NAMALWA (cell line): ENCODE measurements at places on chromosomes 5 and 9.

DNA sequence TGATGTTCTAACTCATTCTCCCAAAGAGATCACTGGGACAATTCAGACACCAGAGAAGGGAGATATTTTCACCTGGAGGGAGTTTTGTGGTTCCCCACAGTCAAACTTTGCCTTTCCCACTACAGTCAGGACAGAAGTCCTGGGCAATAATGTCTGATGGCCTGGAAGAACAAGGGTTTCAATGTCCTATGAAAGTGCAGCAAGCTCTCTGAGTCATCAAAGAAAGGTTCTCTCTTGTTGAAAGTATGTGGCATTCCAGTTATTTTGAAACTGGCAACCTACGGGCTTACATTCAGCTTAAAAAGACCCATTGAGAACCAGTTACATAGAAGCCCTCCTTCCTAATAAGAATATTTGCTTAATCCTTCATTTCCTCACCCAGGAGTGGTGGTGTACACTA, 103.9 kb downstream of the INSYN2B start:
- DNase-seq: no peak

- no peak for DNase-seq
Observed at GRCh38 chr5:157356576-157356975, 90.7 kb downstream of the CYFIP2 start.

DNA sequence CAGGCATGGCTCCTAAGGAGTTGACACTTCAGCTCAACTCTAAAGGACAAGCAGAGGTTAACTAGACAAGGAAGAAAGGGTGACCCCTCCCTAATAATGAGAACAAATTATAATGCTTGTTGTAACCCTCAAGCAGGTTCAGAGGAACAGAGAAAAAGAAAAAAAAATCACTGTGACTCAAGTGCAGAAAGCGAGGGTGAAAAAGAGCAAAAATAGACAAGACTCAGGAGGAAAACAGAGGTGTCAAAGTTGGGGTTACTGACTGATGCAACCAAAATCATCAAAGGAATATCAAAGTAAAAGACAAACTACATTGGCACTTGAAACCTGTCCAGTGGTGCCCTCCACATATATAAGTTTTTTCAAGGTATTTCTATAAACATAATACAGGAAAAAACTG, 28.4 kb downstream of the FBXW11 start:
- no peak for DNase-seq

DNA sequence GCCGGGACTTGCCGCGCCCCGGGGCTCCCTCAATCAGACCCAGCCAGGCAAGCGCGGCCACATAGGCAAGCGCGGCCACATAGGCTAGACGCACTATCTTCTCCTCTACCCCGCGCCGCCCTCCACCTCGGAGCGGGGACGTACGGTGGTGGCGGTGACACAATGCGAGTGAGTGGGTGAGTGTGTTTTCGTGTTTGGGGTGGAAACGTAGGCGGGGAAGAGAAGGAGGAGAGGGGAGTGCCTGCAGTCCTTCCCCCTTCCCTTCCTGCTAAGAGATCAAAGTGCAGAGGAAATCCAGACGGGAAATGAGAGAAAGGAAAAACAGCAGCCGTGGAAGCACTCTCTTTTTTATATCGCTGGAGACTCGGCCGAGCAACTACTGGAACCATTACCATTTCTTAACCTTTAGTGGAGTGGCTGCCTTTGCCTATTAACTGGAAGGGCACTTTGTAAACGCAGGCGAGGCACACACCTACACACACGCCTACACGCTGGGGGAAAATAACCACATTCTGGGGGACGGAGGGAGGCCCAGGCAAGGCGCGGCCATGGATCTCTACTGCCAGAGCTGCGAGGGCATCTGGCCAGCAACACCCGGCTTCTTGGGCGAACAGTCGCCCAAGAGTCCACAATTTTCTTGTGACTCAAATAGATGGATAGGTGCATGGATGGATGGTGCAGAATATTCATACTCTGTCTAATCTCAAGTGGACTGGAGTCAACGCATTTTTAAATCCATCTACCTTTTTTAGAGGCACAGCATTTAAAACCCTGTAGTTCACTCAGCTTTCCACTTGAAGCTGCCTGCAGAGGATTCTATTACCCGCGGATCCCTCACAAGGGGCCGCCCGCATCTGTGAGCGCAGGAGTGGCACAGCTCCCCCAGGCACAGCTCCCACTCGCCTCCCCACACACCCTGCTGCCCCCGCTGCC, 2.1 kb downstream of the EDIL3 start:
- no peak for DNase-seq

DNA sequence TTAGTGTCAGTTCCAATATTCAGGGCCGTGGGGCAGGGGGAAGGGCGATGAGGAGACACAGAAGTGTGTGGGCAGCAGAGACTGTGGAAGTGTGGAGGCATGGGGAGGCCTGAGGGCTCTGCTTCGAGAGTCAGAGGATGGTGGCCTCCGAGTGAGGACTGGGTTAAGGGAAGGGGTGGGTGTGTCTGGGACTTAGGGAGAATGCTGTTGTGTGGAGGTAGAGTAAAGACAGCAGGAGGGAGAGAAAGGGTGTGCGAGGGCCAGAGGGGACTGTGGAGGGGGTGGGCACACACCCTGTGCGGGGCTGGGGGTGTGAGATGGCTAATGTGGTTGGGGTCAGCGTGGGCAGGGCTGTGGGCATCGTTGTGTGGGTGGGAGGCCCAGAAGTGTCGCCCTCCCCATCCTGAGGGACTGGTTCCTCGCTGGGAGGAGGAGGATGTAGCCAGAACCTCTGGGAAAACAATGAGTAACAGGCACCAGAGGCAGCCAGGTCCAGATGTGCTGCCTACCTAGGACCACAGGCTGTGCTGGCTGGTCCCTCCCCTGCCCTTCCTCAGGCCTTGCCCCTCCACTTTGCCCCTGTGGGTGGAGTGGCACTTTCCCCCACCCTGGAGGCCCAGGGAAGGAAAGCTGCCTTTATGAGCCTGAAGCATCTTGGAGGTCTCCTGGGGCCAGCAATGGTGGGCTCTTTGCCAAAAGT, 4.2 kb downstream of the USP20 start:
- DNase-seq: no peak

- no peak for DNase-seq
Observed at GRCh38 chr5:93280518-93280917, 300.5 kb downstream of the NR2F1-AS1 start.

DNA sequence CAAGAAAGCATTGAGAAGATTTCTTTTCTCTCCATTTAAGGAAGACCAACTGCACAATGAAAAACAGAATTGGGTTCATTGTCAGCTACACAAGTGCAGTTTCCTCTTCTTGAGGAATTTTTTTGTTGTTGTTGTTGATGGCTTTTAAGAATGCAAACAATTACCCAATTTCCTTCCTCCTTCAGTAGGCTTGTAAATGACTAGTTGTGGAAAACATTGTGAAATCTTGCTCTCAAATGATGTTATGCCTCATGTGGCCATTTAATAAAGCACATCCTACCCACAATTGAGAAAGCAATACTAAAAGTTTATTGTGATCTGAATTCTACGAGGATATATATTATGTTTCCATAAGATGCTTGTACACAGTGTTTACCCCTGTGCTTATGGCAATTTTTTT, 171.6 kb downstream of the FAM174A start:
- DNase-seq: peak; percentile 61

GRCh38 chr9:7676609-7677156, 122.9 kb downstream of the DMAC1 start:
- no peak for DNase-seq

DNA sequence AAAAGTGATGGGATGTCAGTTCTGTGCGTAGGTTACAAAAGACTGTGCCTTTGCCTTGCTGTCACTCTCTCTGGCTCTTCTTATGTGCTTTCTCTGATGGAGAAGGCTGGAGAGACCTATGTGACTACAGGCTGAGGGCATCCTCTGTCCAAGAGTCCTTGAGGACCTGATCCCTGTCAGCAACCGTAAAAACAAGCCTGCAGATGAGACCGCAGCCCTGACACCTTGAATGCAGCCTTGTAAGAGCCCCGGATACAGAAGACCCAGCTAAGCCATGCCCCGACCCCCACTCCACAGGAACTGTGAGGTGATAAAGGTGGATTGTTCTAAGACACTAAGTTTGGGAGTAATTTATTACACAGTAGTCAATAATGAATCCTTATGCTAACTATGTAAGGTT, 32.6 kb upstream of the FRRS1L start:
- DNase-seq: no peak

GRCh38 chr9:34948451-34948850, 9.6 kb upstream of the PHF24 start:
- DNase-seq: no peak

- DNase-seq: no peak
Observed at GRCh38 chr9:19631181-19631580, 157.7 kb downstream of the SLC24A2 start.

DNA sequence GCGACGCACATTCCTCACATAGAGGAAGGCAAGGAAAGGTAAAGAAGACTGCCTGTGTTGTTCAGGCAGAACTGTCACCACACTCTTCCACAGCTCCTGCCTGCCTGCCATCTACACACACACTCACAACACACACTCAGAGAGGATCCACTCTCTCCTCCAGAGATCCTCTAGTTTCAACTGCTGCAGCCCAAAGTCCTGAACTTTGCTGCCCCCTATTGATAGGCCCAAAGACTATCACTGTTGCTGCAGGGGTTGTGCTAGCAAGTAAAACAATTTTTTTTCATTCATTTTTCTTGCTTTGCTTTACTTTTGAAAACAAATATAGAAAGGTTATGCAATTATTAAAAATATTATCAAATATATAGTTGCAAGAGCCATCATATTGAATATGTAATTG, 5.9 kb upstream of the CFAP90 start:
- DNase-seq: peak; percentile 49

- no peak for DNase-seq
Observed at GRCh38 chr5:145797336-145797735, 37.8 kb downstream of the PRELID2 start.

DNA sequence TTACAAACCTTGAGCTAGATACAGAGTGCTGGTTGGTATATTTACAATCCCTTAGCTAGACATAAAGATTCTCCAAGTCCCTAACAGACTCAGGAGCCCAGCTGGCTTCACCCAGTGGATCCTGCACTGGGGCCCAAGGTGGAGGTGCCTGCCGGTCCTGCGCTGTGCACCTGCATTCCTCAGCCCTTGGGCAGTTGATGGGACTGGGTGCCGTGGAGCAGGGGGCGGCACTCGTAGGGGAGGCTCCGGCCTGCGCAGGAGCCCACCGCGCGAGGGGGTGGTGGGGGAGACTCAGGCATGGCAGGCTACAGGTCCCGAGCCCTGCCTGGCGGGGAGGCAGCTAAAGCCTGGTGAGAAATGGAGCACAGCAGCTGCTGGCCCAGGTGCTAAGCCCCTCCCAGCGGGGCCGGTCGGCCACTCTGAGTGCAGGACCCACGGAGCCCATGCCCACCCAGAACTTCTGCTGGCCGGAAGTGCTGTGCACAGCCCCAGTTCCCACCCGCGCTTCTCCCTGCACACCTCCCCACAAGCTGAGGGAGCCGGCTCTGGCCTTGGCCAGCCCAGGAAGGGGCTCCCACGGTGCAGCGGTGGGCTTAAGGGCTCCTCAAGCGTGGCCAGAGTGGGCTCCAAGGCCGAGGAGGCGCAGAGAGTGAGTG, 1464.7 kb downstream of the EFNA5 start:
- no peak for DNase-seq

DNA sequence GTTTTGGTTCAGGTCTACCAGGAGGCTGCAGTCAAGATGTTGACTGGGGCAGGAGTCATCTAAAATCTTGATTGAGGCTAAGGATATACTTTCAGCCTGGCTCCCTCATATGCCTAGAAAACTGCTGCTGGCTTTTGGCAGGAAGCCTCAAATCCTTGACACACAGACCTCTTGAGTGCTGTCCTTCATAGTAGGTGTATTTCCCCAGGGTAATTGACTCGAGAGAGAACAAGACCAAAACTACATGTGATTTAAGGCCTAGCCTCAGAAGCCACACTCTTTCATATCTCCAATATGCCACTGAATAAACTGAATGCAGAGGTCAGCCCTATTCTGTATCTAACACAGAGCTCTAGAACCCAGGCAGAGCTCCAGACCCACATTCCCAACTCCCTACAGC, 402.3 kb upstream of the ADAMTS16 start:
- DNase-seq: peak; percentile 48

DNA sequence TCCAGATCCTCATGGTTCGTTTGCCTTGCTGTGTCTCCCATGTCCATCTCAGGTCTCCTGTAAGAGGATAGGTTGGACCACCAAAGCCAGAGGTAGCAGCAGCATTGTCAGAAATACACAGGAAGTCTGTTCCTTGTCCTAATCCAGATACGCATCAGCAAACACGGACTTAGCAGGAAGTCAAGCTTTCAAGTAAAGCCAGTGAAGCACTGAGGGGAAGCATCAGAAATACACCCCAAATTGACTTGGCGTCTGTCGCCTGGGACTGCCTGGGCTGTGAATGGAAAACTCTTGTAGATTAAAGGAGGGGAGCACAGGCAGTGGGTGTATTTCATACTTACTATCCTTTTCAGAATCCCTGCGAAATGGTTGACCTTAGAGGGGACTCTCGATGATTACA, 171.3 kb downstream of the PSAT1 start:
- DNase-seq: no peak

DNA sequence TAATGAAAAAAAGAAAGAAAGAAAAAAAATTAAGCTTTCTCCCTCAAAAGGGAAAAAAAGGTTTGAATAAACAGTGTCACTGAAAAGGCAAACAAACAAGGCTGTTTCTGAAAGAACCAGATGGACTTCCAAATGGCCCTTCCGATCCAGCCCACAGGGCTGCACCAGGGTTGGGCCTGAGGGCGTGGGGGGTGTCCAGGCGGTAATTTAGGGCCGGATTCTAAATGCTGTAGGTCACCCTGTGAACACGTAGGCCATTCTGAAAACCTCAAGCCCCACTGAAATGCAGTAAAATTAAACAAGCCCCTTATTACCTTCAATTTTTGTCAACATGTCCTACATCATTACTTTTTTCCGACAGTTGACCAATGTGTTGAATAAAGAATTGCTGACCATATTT, 132.1 kb downstream of the HSD17B3 start:
- no peak for DNase-seq

GRCh38 chr9:34279411-34279810, 49.7 kb downstream of the KIF24 start:
- DNase-seq: no peak

DNA sequence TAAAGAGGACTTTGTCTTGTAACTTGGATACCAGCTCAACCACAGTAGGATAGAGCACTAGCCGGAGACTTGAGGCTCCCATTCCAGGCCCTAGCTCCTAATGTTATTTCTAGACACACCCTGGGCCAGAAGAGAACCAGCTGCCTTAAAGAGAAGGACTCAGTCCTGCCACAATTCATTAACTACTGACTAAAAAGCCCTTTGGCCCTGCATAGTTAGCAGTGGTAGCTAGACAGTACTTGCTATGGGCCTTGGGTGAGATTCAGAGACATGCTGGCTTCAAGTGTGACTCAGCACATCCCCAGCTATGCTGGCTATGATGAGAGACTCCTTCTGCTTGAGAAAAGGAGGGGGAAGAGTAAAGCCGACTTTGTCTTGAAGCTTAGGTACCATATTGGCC, 47.3 kb downstream of the TMEM167A start:
- DNase-seq: no peak

- DNase-seq: no peak
Observed at GRCh38 chr5:95520206-95520605, 34.6 kb downstream of the SKIC3 start.

- no peak for DNase-seq
Observed at GRCh38 chr9:93261735-93262523, 78.0 kb downstream of the WNK2 start.
